ENCODE measurements at places on chromosomes 11 and 22.

DNA sequence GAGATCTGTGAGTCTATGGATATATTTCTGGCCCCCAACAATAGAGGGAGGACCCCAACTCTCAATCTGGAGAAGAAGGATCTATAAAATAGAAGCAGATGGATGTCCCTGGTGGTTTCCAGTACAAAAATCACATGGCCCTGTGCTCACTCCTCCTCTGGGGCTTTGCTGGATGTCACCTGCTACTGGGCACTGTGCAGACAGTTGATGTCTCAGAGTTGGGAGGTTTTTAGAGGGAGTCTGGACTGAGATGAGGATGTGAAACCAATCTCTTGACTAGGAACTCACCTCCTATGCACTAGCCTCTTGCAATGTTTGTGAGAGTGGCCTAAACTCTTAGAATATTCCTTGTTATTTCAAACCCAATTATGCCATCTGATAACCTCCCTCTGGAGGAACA lies 107.2 kb downstream of the SCN3B start:
- no peak for DNase-seq

DNA sequence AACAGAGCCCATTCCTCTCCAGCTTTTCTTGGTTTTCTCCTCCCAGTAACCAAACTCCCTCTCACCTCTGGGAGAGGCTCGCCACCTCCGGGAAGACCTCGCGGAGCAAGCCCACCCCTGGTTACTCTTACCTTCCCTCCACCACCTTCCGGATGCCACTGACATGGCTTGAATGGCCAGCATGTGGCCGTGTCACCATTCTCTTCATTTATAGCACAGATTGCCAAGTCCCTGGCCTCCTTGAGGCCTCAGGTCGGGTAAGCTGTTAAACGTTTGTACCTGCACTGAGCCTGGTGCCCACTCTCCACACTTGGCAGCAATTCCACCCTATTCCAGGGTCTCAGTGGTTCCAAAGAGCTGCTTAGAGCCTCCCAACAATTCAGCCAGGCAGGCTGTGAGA lies 8.0 kb upstream of the FXYD2 start:
- DNase-seq: no peak

GRCh38 chr11:35553021-35553420 lies 27.6 kb upstream of the PAMR1 start:
- no peak for DNase-seq

DNA sequence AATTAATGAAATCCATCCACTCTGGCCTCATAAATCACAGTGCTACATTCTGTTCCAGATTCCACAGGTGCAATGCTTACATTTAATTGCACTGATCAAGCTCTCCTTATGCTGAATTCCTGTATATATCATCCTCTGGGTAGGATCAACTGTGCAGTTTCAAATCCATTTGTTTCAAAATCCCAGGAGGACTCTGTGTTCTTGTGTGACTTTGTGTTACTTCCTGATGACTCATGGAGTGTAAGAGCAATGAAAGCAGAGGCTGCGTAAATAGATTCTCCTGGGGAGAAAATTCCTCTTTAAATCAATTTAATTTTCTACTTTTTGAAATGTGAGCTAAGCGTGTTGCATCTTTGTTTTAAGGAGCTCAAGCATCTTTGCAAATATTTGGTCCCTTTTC lies 752.7 kb downstream of the METTL15 start:
- peak; percentile 31 for DNase-seq

- DNase-seq: no peak
These were observed 84.7 kb upstream of the WNT7B start for GRCh38 chr22:46061501-46062231.

GRCh38 chr11:30434901-30435300 lies 112.0 kb downstream of the ARL14EP start:
- no peak for DNase-seq

DNA sequence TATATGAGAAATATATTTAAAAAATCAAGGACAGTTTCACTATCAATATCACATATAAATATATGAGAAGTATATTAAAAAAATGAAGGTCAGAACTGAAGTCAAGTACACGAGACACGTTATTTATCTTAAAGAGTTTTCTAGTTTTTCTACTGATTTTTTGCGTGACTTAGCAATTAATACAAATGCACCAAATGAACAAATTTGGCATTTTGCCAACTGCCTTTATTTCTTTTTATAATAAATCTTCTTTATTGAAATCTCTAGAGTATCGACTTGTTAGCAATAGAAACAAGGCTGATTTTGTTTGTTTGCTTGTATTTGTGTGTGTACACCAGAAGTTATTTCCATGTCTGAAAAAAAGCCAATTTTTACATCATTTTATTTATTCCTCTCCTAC lies 1684.7 kb upstream of the RAG2 start:
- DNase-seq: no peak

DNA sequence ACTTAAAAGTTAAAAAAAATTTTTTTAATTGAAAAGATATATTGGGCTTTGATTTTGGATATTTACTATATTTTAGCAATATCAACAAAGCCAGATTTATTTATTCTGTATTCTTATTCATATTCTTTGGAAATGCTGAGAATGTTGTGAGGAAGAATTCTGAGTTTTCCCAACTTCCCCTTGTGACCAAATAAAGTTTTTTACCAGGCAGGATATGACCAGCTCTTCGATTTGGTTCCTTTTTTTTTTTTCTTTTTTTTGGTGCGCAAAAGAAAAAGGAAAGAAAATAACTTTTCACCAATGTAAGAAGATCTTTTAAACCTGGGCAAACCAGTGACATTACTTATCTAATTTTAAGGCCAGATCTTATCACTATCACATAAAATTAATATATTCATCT lies 12.9 kb downstream of the TCP11L1 start:
- DNase-seq: no peak

DNA sequence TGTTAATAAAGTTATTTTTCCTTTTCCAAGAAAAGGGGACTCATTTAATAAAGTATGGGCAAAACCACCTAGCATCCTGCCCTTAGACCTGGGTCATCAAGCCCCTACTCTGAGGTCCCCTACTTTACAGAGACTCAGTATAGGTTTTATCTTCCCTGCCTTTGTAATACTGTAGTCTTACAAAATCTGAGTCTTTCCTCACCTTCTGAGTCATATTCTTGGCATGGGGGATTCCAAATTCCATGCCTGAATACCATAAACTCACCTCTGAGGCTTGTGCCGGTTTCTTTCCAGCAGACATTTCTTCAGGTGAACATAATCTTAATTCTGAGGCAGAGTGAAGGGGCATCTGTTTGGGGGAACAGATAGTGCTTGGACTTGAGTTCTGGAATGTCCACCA lies 282.5 kb downstream of the KCNA4 start:
- DNase-seq: no peak

DNA sequence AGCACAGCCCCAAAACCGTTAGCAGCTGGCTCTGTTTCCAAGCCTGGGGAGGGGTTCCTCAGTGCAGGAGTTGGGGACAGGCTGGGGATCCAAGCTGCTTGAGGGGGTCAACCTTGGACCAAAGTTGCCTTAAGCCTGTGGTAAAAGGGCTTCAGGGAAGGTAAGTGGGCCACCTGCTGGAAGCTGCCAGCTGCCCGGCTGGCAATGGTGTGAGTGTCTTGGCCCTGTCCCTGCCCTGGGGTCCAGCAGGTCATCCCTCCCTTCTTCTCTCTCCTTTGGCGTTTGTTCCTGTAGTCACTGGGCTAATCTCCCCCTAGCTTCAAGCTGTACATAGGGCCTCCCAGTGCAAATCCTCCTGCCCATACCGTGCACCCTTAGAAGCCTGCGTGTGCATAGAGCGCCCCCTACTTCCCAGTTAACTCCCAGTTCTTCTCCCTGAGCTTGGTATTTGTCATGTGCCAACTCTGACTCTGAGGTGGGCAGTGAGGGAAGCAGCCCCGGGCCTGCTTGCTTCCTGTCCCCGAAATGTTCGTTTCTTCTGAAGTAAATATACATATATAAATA lies 4.4 kb downstream of the TMEM258 start:
- DNase-seq: no peak

GRCh38 chr11:88979641-88980040 lies 86.1 kb downstream of the GRM5 start:
- DNase-seq: no peak

- no peak for DNase-seq
These were observed 621 bp downstream of the TSPO start for GRCh38 chr22:43152003-43152356.

GRCh38 chr22:42586381-42586780 lies 28.3 kb downstream of the POLDIP3 start:
- no peak for DNase-seq

Measured in myocyte (in vitro differentiated cells).